ENCODE measurements at places on chromosomes 13 and 19.

DNA sequence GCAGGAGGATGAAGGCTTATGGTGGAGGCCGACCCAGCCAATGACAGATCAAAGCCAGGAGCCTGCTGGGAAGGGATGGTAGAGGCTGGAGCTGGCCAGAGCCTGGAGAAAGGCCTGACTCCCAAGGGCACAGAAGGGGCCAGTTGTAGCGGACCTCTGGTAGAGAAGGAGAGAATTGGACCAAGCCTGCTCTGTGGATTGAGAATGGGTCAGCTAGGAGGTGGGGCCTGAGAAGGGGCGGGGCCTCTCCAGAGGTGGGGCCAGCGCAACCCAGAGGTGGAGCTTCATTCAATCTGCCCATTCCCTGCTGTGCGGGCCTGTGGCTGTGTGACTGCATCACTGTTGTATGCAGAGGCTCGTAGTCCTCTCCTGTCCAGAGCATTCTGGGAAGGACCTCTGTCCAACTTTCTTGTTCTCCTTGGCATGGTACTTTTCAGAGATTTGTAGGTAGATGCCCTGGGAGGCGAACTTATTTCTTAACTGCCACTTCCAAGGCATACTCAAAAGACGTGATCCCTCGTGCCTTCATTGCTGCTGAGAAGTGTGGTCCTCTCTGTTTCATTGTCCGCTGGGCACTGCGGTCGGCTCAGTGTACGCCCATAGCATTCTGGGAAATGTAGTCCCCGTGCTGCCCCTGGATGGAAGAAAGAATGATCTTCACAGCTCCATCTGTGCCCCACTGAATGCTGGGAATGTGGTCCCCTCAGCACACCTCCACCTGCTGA is 6.7 kb downstream of the GRIN2D start:
- peak; percentile 91 for DNase-seq

- DNase-seq: no peak
These were observed 814 bp downstream of the SLC25A23 start for GRCh38 chr19:6458695-6459261.

DNA sequence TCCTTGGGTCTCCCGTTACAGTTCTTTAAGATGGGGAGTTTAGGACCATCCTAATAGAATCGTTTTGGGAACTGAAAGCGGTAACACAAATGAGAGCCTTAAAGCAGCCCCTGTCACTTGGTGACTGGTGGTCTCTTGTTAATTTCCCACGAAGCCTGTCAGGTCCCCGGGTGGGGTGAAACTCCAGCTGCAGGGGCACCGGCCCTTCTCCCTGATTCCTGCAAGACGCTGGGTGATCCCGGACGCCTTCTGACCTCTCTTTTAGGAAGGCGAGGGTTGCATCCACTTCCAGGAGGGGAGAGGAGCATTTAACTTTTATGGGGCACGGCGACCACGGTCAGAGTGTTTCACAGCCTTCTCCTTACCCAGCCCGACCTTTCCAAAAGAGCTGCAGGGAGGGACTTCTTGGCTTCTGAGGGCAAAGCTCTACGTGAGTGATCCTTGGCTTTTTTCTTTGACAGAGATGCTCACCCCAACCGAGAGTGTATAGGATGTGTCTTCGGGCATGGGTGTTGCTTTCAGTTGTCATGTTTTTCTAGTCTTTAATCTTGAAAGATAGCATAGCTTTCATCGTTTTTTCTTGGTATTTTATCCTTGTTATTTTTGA is 688 bp downstream of the ZNF225 start:
- no peak for DNase-seq

GRCh38 chr19:33737681-33738371 is 58.8 kb upstream of the KCTD15 start:
- no peak for DNase-seq

- peak; percentile 23 for DNase-seq
These were observed 236.4 kb downstream of the ATP8A2 start for GRCh38 chr13:25608181-25608580.

DNA sequence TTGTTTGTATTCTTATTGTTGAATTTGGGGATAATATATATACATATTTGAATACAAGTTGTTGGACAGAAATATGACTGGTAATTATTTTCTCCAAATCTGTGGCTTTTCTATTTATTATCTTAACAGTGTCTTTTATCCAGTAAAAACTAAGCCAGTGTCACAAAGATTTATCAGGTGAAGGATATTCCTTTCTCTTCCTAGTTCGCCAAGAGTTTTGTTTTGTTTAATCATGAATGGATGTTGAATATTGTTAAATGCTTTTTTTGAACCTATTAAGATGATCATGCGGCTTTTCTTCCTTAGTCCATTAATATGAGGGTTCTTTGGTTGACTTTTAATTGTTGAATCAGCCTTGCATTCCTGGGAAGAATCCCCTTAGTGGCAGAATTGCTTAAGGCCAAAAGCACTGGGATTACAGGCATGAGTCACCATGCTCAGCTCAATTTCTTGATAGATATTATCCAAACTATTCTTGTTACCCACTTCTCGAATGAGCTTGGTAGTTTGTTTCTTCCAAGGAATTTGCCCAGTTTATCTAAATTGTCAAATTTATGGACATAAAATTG is 53.3 kb downstream of the TEX26 start:
- DNase-seq: peak; percentile 42

DNA sequence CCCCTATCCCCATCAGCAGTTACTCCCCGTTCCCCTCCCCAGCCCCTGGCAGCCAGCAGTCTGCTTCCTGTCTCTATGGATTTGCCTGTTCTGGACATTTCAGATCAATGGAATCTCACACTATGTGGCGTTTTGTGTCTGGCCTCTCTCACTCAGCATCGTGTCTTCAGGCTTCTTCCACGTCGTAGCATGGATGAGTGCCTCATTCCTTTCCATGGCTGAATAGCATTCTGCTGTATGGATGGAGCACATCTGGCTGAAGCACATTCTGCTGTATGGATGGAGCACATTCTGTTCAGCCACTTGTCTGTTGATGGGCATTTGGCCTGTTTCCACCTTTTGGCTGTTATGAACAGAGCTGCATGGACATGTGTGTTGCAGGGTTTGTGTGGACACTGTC is 29.5 kb downstream of the CRTC1 start:
- peak; percentile 17 for DNase-seq

GRCh38 chr13:34721631-34722595 is 220.2 kb upstream of the NBEA start:
- DNase-seq: no peak

DNA sequence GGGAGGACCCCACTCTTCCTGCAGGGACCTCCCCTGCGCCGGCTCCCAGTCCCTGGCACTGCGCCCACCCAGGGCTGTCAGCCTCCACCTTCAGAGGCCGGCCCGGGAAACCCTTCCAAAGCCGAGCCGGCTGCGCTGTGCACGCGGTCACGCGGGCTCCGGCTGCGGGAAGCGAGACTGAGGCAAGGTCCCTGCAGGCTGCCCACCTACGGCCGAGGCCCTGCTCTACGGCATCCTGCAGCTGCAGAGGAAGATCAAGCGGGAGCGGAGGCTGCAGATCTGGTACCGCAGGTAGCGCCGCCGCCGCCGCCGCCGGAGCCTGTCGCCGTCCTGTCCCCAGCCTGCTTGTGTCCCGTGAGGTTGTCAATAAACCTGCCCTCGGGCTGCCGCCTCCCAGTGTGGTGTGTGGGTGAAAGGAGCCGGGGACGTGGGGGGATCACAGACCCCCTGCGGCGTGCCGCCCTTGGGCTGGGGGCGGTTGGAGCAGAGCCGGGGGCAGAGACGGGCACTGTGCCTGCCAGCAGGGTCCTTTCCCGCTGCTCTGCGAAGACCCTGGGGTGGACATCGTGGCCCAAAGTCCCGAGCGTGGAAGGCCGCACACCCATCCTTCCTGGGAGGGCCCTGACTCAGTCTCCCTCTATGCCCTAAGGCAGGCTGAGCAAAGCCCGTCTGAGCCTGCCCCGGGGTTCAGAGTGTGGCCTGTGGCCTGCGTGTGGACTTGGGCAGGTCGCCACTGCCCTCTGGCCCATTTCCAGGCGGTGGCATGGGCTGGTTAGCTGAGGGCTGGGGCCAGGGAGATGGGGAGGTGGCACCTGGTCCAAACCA is 5.9 kb downstream of the GAMT start:
- no peak for DNase-seq

- no peak for DNase-seq
These were observed 13.6 kb upstream of the ZNF14 start for GRCh38 chr19:19746286-19747213.

GRCh38 chr13:62092536-62092935 is 676.9 kb upstream of the PCDH20 start:
- DNase-seq: no peak

GRCh38 chr19:33755099-33756035 is 41.3 kb upstream of the KCTD15 start:
- no peak for DNase-seq

- DNase-seq: peak; percentile 68
These were observed 80.0 kb downstream of the KDM4B start for GRCh38 chr19:5048727-5049553.

DNA sequence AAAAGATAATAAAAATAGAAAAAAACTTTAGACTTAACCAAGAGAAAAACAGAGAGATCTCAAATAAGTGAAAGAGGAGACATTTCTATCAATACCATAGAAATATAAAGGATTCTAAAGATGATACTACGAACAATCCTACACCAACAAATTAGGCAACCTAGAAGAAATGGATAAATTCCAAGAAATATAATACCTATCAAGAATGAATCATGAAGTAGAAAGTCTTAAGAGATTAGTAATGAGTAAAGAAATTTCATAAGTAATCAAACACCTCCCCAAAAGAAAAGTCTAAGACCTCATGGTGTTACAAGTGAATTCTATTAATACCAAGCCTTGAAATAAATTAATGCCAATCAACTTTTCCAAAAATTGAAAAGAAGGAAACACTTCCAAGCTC is 1584.5 kb upstream of the MIR17HG start:
- peak; percentile 39 for DNase-seq

DNA sequence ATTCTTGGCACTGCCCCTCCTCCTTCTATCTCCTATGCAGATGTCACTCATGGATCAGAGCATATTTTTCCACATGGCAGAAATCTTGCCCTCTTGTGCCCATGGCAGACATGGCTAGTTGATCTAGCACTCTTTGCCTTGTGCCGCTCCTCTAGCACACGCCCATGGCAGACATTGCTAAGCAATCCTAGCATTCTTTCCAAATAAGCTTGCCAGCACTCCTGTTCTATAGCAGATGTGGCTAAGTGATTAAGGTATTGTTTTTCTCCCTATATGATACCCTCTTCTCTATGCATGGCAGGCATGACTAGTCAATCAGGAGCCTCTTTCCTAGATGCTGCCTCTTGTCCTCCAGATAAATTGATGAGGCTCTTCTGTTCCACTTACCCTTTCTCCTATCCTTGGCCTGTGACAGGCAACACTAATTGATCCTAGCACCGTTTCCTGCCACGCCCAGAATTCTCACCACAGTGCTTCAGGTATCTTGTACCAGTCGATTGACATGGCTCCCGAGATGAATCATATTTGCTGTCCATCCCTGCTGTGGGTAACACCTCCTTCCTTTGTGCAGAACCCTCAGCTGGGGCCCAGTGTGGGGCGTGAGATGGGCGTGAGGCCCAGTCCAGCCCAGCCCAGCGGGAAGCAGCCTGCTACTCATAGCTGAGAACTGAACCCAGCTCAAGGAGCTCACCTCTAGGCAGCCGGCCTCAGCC is 26.9 kb downstream of the TMED1 start:
- peak; percentile 95 for DNase-seq

DNA sequence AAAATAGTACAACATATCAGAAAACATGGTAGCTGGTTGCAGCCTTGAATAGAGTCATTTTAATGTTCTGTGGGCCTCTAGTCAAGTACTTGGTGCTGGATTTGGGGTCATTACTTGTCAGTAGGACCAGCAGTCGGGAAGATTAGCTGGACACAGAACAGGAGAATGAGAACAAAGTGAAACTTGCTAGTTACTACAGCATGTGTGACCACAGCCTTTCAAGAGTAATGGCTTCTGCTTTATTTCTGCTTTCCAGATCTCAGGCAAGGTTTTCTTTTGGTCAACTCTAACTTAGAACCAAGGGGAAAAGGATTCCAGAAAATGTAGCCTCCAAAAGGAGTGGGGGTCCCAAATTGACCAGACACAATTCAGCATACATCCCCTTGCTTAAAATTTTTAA is 17.1 kb upstream of the VWA8 start:
- DNase-seq: no peak

- no peak for DNase-seq
These were observed 57.6 kb downstream of the COL4A1 start for GRCh38 chr13:110249326-110249725.

- DNase-seq: no peak
These were observed 1.1 kb downstream of the TLE2 start for GRCh38 chr19:3027981-3028304.
